ENCODE measurements at places on chromosomes 12 and 14.

- DNase-seq: no peak
Measured at GRCh38 chr14:51307551-51307950, 67.5 kb downstream of the TMX1 start.

DNA sequence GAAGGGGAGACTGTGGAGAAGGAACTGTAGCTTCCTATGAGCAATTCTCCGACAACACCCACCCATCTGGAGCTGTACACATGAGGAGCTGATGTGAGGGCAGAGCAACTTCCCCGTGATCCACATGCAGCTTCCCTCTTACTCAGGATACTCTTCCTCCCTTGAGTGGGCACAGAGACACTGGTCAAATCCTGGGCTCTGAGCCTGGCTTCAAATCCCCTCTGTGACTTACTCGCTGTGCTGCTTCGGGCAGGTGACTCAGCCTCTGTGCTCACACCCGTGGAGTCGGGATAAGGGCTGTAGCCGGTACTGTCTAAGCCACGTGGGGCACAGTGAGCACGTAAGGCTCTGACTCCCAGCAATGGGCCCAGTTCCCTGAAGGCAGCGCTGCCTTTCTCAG lies 31.1 kb downstream of the ZFYVE21 start:
- no peak for DNase-seq

GRCh38 chr14:73246387-73247150 lies 9.3 kb downstream of the PAPLN start:
- DNase-seq: no peak

GRCh38 chr12:110137786-110138185 lies 13.6 kb downstream of the IFT81 start:
- no peak for DNase-seq

DNA sequence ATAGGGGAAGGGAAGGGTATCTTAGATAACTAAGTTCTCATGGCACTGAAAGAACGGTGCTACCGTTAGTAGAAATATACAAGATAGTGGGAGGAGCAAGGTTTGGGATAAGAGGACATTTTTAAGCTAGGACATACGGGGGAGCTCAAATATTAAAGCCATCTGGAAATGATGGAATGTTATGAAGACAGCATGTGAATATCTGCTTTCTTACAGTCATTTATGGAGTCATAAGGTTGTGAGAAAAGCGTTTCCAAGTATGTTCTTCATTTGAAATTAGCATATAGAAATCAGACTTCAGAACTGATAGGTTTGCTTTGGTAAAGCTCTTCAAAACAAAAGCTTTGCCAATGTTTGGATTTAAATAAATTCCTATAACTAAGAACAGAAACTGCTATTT lies 62.3 kb downstream of the OTOGL start:
- no peak for DNase-seq

DNA sequence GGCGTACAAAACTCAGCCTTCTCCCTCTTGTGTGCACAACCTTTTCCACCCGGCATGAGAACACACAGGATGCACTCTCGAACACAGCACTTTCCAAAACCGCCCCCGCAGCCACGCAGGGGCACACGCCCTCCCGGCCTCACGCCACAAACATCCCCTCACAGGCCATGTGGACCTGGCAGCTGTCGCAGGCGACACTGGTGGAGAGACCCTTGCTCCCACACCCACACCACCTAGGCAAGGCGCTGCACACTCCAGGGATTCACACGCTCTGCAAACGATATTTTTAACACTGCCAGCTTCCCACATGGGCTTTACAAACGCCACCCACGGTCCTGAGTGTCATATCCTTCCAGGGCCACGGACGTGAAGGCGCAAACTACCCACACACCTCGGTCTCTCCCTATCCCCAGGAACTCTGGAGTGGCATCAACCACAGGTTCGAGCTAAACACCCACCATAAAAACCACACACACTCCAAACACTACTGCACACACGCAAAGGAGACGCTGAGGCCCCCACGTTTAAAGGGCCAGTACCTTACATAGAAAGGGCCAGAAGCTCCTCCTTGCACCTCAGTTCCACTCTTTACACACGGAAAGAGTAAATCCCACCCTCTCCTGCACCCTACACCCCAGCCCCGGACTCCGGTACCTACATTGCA lies 12.4 kb upstream of the ITGB7 start:
- no peak for DNase-seq
